Cortex of kidney (tissue), 1 donor: ENCODE measurements at places on chromosomes 12 and 14.

GRCh38 chr12:15341371-15341770 lies 19.1 kb downstream of the PTPRO start:
- no peak for DNase-seq

DNA sequence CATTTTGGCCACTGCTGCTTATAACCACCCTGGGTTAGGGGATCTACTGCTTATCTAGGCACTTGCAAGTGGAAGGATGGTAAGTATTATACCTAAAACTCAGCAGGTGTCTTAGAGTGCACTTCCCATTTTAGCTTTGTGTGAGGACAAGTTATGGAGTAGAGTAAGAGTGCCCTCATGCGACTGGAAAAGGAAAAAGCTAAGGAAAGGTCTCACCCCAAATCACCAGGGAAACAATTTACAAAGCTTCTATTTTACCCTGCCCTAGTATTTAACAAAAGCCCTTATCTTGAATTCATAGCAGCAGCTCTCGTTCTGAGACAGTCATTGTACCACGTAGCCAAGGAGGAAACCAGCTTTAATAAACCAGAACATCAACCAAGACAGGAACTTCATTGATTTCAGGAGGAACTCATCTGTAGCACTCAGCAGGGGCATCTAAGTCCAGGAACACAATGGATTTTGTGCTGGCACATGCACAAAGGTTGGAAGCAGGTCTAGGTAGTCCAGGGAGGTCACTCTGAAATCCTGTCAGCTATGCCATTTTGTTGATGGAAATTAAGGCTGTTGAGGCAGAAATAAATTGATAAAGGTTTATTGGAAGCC lies 2.9 kb downstream of the RDH12 start:
- DNase-seq = no peak

DNA sequence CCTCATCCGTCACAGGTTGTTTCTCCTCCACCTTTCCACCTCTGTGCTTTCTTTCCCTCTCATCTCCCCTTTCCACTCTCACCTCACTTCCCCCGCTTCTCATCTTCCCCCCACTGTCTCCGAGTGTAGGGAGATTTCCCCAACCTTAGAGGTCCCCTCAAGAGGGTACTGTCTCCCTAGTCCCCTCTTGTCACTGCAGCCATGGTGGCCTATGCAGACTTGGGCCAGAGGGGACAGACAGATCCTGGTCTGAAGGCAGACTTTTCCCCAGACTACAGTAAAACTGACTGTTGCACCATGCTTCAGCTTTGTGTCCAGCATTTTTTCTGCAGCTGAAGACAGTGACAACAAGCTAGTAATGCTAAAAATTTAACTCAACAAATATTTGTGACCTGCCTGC lies 41.2 kb downstream of the KANSL2 start:
- no peak for DNase-seq

GRCh38 chr14:64702493-64703394 lies 1.5 kb upstream of the PLEKHG3 start:
- no peak for DNase-seq

DNA sequence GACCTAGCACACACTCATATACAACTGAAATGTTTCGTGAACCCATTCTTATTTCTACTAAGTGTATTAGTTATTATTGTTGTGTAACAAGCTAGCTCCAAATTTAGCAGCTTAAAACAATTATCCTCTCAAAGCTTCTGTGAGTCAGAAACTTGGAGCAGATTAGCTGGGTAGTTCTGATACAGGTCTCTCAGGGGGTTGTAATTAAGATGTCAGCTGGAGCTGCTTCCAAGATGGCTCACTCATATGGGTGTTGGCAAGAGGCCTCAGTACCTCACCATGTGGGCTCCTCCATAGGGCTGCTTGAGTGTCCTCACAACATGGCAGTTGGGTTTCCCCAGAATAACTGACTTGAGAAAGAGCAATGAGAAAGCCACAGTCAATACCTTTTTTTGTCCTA lies 9.8 kb downstream of the GPR135 start:
- no peak for DNase-seq

- no peak for DNase-seq
Measured at GRCh38 chr12:87302126-87302745, 727.0 kb downstream of the C12orf50 start.

GRCh38 chr12:14169281-14169680 lies 187.9 kb upstream of the GRIN2B start:
- no peak for DNase-seq

- no peak for DNase-seq
Measured at GRCh38 chr14:102195446-102195845, 55.7 kb downstream of the WDR20 start.

DNA sequence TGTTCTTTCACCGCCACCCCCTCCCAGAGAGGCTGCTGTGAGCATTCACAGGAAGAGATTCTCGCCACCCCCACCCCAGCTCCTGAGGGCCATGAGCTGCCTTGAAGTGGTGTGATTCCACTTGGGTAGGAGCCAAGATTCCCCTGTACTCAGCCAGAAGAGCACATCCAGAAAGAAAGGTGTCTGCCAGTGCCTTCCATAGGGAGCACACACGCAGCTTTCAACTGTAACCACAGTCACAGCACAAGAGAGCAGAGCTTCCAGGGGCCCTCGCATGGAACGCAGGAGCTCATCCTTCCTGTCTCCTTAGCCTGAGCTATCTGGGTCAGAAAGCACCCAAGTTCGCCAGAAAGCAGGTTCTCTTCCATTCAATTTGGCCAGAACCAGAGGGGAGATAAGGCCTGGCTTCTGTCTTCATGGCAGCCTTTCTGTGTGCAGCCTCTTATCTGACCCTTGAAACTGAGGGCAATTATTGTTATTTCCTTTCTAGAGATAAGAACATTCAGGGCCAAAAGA lies 66.6 kb upstream of the SCN8A start:
- DNase-seq = no peak

DNA sequence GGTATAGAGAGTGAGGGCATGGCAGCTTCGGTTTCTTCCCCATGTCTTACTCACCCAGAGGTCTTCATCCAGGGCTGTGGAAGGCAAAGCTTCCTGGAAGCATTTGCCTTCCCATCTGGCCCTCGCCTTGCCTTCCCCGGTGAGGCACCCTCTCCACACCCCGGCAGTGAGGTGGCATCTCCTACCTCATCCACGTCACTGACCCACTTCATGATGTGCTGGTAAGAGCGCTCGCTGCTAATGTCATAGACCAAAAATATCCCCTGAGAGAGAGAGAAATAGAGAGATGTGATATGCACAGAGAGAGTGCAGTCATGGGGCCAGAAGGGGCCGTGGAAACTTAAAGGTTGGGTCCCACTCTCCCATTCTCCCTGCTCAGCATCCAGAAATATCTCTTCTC lies 8.3 kb upstream of the GPX2 start:
- no peak for DNase-seq

DNA sequence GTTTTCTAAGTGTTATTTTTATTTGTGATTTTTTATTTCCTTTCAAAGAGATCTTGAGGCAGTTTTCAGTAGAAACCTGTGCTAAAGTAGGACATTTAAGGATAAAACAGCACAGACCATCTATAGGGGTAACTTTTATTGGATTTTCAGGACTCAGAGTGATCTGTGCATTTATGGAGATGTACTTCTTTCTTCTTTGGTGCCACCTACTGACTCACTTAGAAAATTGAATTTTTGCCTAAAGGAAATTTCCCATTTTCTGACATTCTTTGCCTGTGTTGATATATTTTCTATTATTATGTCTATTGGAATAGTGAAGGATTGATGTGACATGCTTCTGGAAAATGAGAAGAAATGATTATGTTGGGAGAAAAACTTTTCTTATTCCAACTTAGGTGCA lies 113.0 kb downstream of the UNC79 start:
- DNase-seq = no peak

DNA sequence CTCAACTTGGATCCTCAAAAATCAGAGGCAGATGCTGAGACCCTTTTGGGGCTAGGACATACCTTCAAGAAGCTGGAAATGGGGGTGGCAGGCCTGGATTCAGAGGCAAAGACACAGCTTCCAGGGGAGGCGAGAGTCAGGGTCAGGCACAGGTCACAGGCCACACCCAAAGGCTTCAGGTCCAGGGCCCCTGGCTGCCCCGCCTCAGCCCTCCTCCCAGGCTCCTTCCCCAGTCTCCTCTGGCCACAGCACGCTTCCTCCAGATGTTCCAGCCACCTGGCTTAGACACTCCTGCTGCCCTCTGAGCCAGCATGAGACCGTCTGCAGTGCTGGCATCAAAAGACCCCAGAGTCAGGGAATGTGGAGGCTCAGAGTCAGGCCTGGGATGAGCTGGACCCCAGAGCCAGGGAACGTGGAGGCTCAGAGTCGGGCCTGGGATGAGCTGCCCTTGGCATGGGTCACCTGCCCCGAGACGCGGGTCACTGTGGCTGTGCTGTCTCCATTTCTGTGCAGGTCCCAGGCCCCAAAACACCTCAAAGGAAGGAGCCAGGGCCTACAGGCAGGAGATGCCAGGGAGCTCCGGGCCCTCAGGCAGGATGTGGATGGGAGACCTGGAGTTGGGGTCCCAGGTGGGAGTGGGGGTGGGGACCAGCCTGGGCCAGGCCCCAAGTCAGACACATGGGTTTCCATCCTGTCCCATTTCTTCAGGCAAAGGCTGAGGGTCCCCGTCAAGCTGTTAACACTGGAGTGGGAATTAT lies 58.9 kb downstream of the DIO3 start:
- DNase-seq = no peak

DNA sequence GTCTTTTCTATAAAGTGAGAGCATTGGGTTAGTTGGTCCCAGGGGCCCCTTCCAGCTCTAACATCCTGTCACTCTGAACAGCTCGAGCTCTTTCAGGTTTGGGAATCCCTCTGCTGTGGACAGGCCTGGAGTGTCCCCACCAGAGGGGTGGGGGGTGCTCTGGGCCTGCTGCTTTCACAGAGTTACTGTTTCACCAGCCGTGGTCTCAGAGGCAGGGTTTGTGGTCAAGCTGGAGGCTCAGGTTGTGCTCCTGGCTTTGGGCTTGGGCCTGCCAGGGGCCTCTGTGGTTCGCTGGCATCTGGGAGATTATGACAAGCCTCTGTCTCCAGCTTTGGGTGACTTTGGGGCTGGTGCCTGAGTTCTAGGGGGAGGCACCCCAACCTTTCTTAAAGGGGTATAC lies 59.6 kb downstream of the FBXL14 start:
- no peak for DNase-seq

DNA sequence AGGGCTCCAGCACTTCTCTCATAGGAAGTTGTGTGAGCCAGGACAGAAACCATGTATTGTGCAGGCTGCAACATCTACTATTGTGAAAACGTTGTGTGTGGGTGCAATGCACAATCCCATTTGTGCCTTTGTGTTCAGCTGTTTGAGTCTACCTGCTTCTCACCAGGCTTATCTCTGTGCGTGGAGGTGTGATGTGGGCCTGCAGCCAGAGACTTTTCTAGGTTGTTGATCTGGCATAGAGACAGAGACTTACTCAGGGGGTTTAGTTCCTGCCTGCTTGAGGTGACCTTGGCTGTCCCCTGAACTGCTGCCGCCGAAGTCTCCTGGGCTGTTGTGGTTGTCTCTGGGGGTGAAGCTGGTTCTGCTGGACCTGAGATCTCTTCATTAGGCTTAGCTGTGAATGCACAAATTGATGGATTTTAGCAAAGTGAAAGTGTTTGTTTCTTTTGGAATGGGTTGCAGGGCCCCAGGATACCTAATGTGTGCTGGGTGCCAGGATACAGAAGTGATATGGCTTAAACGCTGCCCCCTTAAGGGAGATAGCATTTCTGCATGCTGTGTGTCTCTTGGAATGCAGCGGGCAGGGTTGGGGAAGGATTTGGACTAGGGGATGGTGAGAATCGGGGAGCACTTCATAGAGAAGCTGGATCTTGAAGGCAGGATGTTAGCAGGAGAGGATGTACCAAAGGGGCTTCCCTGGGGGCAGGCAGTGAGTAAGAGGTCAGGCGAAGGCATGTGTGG lies 2.5 kb downstream of the LACRT start:
- DNase-seq = no peak

DNA sequence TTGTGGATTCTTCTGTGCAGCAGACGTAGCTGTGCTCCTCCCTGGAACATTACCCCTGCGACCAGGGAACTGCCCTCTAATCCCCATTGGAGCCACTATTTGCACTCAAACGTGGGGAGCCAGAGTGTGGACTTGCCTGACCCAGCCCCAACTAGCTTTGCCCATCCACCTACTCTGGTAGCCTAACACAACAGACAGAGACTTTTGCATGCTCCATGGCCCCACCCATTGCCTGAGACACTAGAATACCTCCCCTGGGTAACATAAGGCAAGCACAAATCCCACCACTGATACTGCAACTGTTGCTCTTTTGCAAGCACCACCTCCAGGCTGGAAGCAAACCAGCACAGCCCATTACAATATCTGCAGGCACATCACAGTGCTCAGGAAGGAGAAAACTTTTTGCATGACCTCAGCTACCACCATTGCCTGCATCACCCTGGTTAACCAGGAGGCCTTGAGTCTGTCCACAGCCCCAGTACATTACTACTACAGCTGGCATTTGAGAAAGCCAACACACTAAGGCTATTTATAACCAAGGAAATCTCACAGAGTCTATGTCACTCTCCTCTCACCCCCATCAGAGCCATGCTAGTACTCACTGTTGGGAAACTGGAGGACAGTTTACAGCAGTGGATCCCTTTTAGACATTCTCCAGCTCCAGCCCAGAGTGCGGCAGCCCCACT lies 15.0 kb downstream of the CEP128 start:
- no peak for DNase-seq

- DNase-seq = no peak
Measured at GRCh38 chr14:39264558-39264957, 30.8 kb downstream of the MIA2 start.

- no peak for DNase-seq
Measured at GRCh38 chr14:59240356-59240755, 51.9 kb downstream of the DAAM1 start.
